ENCODE measurements at places on chromosomes 6 and 20. TPM values are rescaled to one million over a fixed set of nuclear protein-coding genes. Genes with fewer than 3 reads are reported as not detected.

GRCh38 chr6:158752613-158753012 is 66.6 kb downstream of the EZR start:
- no peak for DNase-seq

The GRIK2 gene
- total RNA-seq: 1.2 TPM

GRCh38 chr6:104548297-104548696 is 311.4 kb downstream of the HACE1 start:
- DNase-seq: no peak

The SLC22A7 gene
- total RNA-seq: not detected

- no peak for DNase-seq
Measured at GRCh38 chr6:16810411-16810810, 49.2 kb upstream of the ATXN1 start.
